ENCODE measurements at places on chromosomes 7 and 10.

GRCh38 chr10:93813507-93814465, 56.0 kb downstream of the LGI1 start:
- no peaks in the 10 kb centered on the region for H3K36me3 ChIP-seq
- H3K4me1 ChIP-seq: peaks cover 19% of the 10 kb centered on the region
- DNase-seq: peak; percentile 61
- no peak overlapping the region for H3K4me3 ChIP-seq

GRCh38 chr10:1061930-1062774, 6.0 kb downstream of the WDR37 start:
- no peak for DNase-seq
- no peak overlapping the region for H3K4me3 ChIP-seq
- no peaks in the 10 kb centered on the region for H3K27me3 ChIP-seq
- H3K36me3 ChIP-seq: peaks cover 42% of the 10 kb centered on the region

- H3K4me3 ChIP-seq: no peak overlapping the region
- H3K36me3 ChIP-seq: peaks cover 88% of the 10 kb centered on the region
- DNase-seq: no peak
- peaks cover 9% of the 10 kb centered on the region for H3K4me1 ChIP-seq
These were observed 53.5 kb downstream of the SND1 start for GRCh38 chr7:127705461-127705959.

- H3K27ac ChIP-seq: no peak overlapping the region
- no peaks in the 10 kb centered on the region for H3K4me1 ChIP-seq
- H3K27me3 ChIP-seq: no peaks in the 10 kb centered on the region
- H3K4me3 ChIP-seq: no peak overlapping the region
These were observed 9.3 kb upstream of the RET start for GRCh38 chr10:43067391-43068135.

- no peak overlapping the region for H3K4me3 ChIP-seq
- no peak overlapping the region for H3K27ac ChIP-seq
- no peak for DNase-seq
- no peaks in the 10 kb centered on the region for H3K36me3 ChIP-seq
These were observed 387.5 kb upstream of the GALNT17 start for GRCh38 chr7:70744492-70744891.

DNA sequence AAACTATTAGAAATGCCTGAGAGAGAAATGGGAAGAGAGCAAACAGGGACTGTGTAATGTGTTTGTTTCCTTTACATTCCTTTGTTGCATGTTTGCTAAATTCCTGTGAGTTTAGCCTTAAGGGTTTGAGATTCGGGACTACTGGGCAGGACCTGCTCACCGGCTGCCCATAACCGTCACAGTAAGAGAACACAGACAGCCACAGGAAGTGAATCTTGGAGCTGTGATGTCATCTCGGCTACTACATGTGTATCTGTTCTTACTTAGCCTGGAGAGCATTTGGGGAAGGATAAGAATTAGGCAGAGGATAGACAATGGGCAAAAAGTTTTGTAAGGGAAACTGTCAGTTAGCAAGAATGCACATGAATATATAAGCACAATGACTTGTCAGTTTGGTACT, 485.1 kb upstream of the KLF6 start:
- H3K27ac ChIP-seq: peak overlapping the region; percentile 54
- peaks cover 34% of the 10 kb centered on the region for H3K4me1 ChIP-seq
- H3K27me3 ChIP-seq: no peaks in the 10 kb centered on the region
- H3K4me3 ChIP-seq: no peak overlapping the region

DNA sequence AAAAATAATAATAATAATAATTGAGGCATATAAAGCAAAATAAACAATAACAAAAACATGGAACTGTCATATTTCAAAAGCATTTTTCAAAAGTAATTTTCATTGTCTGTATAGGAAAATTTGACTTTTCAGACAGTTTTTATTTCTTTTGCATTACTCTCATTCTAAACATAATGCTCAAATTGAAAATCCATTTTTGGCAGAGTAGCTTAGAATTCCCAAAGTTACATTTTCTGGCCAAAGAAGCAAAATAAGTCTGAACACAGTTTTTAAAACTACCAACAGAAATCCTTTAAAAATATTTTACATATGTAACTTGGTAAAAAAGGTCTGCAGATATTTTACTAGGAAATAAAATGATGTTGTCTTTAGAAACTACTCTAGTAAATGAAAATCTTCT, 535.4 kb downstream of the ANKRD7 start:
- H3K36me3 ChIP-seq: no peaks in the 10 kb centered on the region
- peaks cover 39% of the 10 kb centered on the region for H3K27me3 ChIP-seq
- H3K4me3 ChIP-seq: no peak overlapping the region
- no peak for DNase-seq
- no peak overlapping the region for H3K27ac ChIP-seq

GRCh38 chr7:117119192-117119924, 166.1 kb downstream of the ST7 start:
- H3K36me3 ChIP-seq: peaks cover 6% of the 10 kb centered on the region
- peaks cover under 1% of the 10 kb centered on the region for H3K4me1 ChIP-seq

- peak overlapping the region; percentile 16 for H3K27ac ChIP-seq
- no peak overlapping the region for H3K4me3 ChIP-seq
- no peaks in the 10 kb centered on the region for H3K4me1 ChIP-seq
- H3K27me3 ChIP-seq: no peaks in the 10 kb centered on the region
- no peak for DNase-seq
These were observed 32.7 kb upstream of the ZNF438 start for GRCh38 chr10:31064348-31064747.

- no peak overlapping the region for H3K27ac ChIP-seq
- H3K27me3 ChIP-seq: no peaks in the 10 kb centered on the region
- peak overlapping the region; percentile 85 for H3K4me3 ChIP-seq
- peaks cover 6% of the 10 kb centered on the region for H3K36me3 ChIP-seq
These were observed 937 bp upstream of the COBL start for GRCh38 chr7:51317582-51317910.

DNA sequence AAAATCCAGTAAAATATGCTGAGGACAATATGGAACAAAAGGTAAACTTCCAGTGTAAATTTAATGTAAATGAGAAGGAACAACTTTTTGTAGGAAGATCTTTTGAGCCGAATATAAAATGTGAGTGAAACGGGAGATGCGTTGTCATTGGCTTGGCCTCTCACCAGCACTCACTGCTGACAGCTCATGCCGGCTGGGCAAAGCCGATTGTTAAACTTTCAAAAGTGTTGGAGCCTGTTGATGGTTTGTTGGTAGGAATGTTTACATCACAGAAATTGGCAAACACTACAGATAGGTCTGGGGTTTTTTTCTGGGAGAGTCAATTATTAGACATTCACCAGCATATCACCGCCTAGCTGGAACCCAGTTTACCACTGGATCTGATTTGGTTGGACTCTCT, 6.1 kb downstream of the PSTK start:
- H3K27ac ChIP-seq: no peak overlapping the region
- peaks cover 9% of the 10 kb centered on the region for H3K4me1 ChIP-seq
- peaks cover 18% of the 10 kb centered on the region for H3K36me3 ChIP-seq
- no peak overlapping the region for H3K4me3 ChIP-seq

DNA sequence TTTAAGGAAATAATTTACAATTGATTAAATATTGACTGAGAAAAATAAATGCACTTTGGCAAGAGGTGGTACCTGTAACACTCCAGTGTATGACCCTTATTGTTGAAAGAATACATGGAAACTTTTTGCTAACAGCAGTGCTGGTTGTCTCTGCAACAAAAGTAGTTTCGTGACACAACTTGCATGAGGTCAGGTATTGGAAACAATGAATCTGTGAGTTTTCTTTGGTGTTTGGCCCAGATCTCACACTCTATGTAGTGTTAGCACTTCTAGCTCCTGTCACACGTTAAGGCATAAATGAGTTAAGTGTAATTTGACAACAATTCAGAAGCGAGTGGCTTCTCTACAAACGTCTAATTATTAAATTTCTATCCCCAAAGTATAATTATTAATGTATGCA, 137.7 kb upstream of the MDFIC start:
- peaks cover 2% of the 10 kb centered on the region for H3K36me3 ChIP-seq
- no peak overlapping the region for H3K27ac ChIP-seq
- no peaks in the 10 kb centered on the region for H3K27me3 ChIP-seq
- peaks cover 14% of the 10 kb centered on the region for H3K4me1 ChIP-seq
- no peak for DNase-seq

GRCh38 chr7:74175340-74175739, 1.2 kb downstream of the EIF4H start:
- H3K4me3 ChIP-seq: peak overlapping the region; percentile 87
- peak overlapping the region; percentile 92 for H3K27ac ChIP-seq
- DNase-seq: no peak
- peaks cover 30% of the 10 kb centered on the region for H3K4me1 ChIP-seq
- no peaks in the 10 kb centered on the region for H3K27me3 ChIP-seq

- H3K4me1 ChIP-seq: no peaks in the 10 kb centered on the region
- no peak overlapping the region for H3K27ac ChIP-seq
- no peak for DNase-seq
These were observed 5.6 kb downstream of the STRA8 start for GRCh38 chr7:135239263-135239662.

DNA sequence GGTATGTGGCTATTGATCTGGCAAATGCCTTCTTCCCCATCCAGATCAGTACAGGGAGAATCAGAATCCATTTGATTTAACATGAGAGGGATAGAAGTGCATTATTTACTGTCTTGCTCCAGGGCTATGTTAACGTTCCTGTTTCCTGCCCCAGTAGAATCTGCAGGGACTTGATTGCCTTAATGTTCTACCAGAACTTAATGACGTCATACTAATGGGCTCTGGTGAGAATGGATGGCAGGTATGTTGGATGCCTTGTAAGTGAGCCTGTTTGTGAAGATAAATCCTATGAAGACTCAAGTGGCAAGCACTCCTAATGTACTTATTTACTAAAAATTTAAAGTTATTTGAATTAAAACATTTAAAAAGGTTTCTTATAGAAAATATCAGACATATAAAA, 44.5 kb upstream of the CHCHD3 start:
- peaks cover 40% of the 10 kb centered on the region for H3K27me3 ChIP-seq
- H3K4me1 ChIP-seq: no peaks in the 10 kb centered on the region
- DNase-seq: no peak
- no peak overlapping the region for H3K4me3 ChIP-seq

GRCh38 chr7:140675726-140676125, 3.0 kb downstream of the ADCK2 start:
- H3K4me3 ChIP-seq: no peak overlapping the region
- peaks cover 14% of the 10 kb centered on the region for H3K4me1 ChIP-seq
- H3K27me3 ChIP-seq: no peaks in the 10 kb centered on the region
- DNase-seq: no peak
- H3K27ac ChIP-seq: no peak overlapping the region

DNA sequence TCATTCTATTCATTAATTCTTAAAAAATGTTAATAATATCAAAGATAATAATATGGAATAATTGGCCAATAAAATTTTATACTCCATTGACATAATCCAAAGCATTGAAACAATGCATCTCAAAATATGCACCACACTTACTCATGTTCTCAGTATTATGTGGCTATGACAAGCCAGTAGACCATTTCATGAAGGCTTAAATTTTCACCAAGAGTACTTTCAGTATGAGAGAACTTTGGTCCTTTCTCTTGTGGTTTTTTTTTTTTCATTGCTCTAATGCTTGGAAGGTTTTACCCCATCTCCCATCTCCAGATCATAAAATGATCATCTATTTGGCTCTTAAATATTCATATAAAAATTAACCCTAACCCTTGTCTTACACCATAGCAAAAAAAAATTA, 45.5 kb upstream of the TMEM140 start:
- no peaks in the 10 kb centered on the region for H3K27me3 ChIP-seq
- H3K4me3 ChIP-seq: no peak overlapping the region
- H3K4me1 ChIP-seq: no peaks in the 10 kb centered on the region
- no peak overlapping the region for H3K27ac ChIP-seq

- H3K4me1 ChIP-seq: peaks cover 13% of the 10 kb centered on the region
- H3K27ac ChIP-seq: peak overlapping the region; percentile 17
- H3K36me3 ChIP-seq: no peaks in the 10 kb centered on the region
- H3K4me3 ChIP-seq: no peak overlapping the region
- no peaks in the 10 kb centered on the region for H3K27me3 ChIP-seq
These were observed 70.0 kb downstream of the ARL4A start for GRCh38 chr7:12757443-12757842.

GRCh38 chr10:89160339-89160738, 46.8 kb downstream of the CH25H start:
- no peak overlapping the region for H3K4me3 ChIP-seq
- peaks cover 16% of the 10 kb centered on the region for H3K4me1 ChIP-seq
- no peaks in the 10 kb centered on the region for H3K27me3 ChIP-seq

DNA sequence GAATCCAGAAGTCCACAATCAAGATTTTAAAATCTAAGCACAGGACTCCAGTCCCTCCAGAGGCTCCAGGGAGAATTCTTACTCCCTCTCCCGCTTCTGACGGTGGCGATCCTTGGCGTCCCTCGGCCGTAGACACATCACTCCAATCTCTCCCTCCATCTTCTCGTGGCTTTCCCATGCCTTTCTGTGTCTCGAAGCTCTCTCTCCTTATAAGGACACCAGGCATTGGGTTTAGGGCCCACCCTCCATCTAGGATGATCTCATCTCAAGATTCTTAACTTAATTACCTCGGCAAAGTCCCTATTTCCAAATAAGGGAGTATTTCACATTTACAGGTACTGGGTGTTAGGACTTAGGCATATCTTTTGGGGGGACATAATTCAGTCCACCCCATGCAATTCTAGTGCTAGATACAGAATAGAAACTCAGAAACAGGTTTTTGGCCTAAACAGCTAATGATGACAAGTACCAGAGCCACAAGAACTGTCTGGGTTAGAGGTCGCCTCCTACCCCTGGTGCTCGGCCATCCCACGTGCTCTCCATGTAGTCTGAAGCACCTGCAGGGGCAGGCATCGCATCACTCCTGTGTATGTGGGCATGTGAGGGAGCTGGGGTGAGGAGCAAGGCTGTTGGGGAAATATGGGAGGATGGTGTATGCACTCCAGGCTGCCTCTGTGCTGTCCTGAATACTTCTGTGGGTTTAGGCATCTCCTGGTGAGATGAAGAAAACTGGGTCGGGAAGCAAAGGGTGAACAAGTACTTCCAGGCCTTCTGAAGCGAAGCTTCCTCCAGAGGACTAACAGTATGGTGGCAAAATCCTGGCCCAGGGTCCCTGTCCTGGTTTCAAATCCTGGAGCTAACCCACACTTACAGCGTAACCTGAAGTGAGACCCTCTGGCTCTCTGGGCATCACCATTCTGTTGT, 298.3 kb upstream of the ZMIZ1 start:
- DNase-seq: no peak
- H3K4me1 ChIP-seq: no peaks in the 10 kb centered on the region
- no peaks in the 10 kb centered on the region for H3K27me3 ChIP-seq
- no peaks in the 10 kb centered on the region for H3K36me3 ChIP-seq

GRCh38 chr7:77799078-77799964, 748 bp downstream of the PHTF2 start:
- H3K4me1 ChIP-seq: peaks cover 16% of the 10 kb centered on the region
- H3K27ac ChIP-seq: peak overlapping the region; percentile 94
- H3K27me3 ChIP-seq: no peaks in the 10 kb centered on the region
- peak; percentile 36 for DNase-seq

DNA sequence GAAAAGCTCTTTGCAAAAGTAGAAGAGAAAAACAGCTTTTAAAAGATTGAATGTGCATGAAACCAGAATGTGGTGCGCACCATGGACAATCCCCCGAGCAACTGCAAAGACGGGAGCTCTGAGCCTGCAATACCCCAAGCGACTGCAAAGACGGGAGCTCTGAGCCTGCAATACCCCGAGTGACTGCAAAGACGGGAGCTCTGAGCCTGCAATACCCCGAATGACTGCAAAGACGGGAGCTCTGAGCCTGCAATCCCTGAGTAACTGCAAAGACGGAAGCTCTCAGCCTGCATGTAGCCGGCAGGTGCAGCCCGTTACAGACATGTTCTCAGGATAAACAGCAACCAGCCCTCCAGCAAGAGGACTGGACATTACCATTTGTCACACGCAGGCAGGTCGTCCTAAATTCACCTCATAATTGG, 6.2 kb downstream of the ZNF775 start:
- H3K36me3 ChIP-seq: no peaks in the 10 kb centered on the region
- no peak for DNase-seq
- no peaks in the 10 kb centered on the region for H3K27me3 ChIP-seq
- peak overlapping the region; percentile 61 for H3K27ac ChIP-seq
- H3K4me1 ChIP-seq: peaks cover 12% of the 10 kb centered on the region

All from MCF 10A (cell line).